SIG-M5 (cell line): ENCODE measurements at places on chromosomes 7 and 10.

GRCh38 chr7:145643981-145644380 is 472.6 kb upstream of the CNTNAP2 start:
- DNase-seq: no peak

- DNase-seq: no peak
Measured at GRCh38 chr10:132918617-132919373, 23.6 kb downstream of the CFAP46 start.

DNA sequence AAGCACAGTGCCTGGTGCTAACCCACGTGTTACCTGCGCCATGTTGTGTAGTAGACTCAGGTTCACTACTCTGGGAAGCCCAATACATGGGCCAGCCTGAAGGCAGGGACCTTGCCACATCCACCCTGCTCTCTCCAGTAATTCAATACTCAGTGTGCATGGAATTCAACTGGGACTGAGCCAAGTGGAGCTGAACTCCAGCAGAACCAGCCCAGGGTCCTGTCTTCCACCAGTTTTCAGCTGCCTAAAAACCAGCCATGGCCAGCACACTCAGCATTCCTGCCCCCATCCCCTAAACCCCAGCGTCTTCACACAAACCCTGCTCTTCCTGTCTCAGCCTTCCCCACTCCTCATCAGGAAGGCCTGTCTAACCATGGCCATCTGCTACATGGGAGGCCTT is 15.4 kb downstream of the FGF8 start:
- DNase-seq: no peak

GRCh38 chr10:93300288-93300917 is 181.7 kb downstream of the MYOF start:
- no peak for DNase-seq

DNA sequence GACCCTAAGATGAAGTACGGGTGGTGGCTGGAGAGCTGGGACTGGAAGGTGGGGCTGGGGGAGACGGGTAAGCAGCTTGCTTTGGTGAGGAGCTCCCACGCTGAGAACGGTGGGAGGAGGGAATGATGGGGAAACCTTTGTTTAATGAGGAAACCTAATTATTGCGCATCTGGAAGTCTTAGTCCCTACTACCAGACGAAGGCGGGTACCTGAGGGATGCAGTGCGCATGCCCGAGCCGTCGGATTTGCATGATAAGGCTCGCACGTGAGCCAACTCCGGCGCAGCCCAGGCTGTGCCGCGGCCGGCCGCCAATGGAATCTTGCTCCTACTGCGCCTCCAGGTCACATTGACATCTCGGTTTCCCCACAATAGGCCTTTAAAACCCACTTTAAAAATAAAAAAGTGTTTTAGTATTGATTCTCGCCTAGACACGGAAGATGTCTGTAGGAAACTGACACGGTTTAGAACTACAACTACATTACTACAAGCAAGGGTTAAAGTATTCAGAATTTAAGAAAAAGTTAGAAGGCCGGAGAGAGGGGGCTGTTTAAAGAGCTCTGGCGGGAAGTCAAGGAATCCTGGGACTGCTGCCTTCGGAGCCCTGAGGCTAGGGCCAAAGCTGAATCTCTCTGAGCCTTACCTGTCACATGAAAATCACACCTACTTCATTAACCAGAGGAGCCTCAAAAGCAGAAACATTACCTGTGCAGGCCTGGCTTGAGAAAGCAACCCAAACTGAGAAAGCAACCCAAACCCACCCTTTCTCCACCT is 12.1 kb upstream of the DLX6 start:
- no peak for DNase-seq

DNA sequence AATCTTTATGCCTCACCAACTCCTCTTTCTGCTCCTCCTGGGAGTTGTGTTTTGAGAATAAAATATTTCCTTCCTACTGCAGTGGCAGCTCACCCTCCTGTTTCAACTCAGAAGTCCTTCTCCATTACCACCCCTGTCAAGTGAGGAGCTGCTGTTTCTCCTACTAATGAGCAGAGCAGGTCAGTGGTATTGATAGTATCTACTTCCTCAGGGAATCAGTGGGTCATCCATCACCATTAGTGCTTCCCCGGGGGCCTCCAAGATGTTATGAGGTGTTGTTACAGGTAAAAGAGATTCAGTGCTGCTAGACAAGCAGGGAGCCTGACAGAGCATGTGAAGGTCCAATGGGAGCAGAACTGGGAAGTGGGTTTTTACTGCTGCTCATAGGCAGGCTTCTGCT is 795.2 kb downstream of the REEP3 start:
- DNase-seq: no peak

DNA sequence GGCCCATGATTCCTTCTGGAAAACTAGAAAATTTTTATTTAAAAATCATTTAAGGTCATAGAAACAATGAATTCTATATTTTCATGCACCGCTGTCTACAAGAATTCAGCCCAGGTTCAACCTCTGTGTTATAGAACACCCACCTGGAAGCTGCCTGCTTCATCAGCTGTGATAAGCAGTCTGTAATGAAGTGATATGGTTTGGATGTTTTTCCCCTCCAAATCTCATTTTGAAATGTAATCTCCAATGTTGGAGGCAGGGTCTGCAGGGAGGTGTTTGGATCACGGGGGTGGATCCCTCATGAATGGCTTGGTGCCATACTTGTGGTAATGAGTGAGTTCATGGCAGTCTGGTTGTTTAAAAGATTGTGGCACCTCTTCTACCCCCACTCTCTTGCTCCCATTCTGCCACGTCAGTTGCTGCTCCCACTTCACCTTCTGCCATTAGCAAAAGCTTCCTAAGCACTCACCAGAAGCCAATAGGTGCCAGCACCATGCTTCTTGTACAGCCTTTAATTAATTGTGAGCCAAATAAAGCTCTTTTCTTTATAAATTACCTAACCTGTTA is 55.6 kb downstream of the MRPL32 start:
- no peak for DNase-seq
